ENCODE measurements at places on chromosomes 16 and 17.

DNA sequence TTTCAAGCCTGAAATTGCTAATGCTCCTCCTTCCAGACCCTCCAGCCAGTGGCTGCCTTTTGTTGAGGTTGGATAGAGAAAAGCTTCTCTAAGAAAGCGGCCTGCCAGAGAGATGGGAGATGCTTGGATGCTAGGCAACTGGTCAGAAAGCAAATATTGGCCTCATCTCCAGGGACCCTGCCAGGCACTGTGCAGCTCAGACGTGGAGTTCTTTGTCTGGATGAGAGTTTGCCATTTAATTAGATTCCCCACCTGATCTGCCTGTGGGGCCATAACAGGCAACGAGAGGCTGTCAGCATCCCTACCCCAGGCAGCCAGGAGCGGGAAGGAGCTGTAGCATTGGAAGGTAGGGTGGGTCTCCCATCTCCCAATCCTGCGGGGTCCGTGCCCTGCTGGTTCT lies 52.7 kb downstream of the ASIC2 start:
- no peak for DNase-seq

GRCh38 chr17:22461460-22462145 lies 769.3 kb downstream of the KCNJ18 start:
- no peak for DNase-seq

DNA sequence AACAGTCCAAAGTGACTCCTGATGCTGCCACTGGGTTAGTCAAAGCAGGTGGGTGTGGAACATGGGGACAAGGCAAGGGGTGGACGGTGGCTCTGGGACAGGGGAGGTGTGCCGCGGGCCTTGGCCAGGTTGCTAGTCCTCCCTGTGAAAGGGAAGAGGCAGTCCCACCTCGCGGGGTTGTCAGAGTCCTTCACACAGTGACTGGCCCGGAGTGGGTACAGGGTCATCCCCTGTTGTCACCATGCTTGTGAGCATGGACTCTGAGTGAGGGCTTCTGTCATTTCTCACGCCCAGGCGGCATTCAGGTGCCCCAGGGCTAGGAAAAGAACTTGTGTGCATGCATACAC lies 3.1 kb upstream of the ZNF469 start:
- no peak for DNase-seq

GRCh38 chr16:79601092-79601930 lies 774 bp upstream of the MAF start:
- DNase-seq, result peak; percentile 73

DNA sequence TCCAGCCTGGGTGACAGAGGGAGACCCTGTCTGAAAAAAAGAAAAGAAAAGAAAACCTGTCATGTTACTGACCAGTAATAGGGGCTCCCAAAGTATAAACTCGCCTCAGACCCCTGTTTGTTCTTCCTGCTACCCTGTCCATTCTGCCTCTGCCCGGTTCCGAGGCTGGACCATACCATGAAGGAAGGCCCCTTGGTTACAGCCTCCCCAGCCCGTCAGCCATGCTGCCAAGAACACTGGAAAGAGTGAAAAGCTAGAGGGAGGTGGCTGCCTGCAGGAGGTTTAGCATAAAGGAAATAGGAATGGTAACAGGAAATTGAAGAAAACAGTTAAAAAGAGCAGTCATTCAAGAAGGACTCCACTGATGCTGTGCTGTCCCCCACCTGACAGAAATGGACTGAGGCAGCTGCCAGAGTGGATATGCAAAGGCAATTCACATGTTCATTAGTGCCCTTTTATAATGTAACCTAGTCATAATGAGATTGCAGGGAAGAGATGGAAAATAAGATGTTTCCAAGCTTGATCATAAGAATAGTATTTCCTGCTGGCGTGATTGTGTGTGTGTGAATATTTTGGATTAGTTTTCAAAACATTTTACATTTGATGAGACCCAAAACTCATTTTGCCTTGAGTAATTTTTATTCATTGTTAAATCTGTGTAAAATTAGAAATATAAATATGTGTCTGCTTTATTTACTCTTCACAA lies 102.6 kb downstream of the GOSR1 start:
- no peak for DNase-seq

- DNase-seq, result no peak
Observed at GRCh38 chr17:81400154-81400977, 5.1 kb downstream of the BAHCC1 start.

DNA sequence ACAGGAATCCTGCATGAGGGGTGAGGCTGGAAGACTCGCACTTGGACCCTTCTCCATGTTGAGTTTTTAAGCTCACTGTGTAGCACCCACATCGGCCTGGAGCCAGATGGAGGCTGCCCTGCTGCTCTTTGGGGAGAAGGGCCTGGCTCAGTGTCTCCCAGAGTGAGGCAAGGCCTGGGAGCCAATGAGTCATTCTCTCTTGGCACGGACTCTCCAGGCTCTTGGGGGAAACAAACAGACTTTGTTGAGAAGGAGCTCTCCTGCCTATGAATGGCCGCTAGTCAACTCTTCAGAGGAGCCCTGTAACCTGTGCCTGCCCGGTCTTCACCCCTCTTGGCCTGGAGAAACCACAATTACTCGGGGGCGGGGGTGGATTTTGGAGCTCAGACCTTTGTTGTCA lies 50.8 kb upstream of the MAF start:
- no peak for DNase-seq

DNA sequence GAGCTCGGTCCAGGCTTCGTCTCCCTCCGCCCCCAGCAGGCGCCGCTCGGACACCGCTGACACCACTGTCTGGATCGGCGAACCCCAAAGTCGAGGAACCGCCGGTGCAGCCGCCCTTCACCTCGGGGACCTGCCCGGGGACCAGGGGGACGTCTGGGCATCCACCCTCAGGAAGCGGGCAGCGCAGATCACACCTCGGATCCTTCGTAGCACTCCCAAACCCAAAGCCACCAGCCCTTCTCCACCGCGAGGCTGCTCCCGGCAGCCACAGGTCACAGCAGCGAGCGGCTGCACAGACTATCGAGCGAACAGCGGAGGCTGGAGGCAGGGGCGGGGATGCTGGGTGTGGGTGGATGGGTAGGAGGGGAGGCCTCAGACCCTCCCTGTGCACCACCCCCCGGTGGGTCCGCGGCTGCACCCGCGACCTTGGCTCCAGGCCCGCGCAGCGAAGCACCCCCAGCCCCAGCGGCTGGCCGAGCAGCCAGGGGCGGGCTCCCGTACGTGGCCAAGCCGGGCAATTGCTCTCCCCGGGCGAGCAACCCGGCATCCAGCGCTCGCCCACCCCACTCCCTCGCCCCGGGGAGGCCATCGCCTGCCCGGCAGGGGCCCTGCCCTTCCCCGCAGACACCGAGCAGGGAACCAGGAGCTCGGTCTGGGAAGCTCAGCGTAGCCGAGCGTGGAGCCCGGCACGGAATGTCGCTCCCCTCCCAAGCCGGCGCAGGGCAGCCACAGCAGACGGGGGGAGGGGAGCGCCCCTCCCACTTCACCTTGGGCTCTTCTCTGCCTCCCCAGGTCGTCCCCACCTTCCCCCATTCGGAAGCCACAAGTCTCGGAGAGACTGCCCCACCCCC lies 1.0 kb downstream of the SDK2 start:
- no peak for DNase-seq

DNA sequence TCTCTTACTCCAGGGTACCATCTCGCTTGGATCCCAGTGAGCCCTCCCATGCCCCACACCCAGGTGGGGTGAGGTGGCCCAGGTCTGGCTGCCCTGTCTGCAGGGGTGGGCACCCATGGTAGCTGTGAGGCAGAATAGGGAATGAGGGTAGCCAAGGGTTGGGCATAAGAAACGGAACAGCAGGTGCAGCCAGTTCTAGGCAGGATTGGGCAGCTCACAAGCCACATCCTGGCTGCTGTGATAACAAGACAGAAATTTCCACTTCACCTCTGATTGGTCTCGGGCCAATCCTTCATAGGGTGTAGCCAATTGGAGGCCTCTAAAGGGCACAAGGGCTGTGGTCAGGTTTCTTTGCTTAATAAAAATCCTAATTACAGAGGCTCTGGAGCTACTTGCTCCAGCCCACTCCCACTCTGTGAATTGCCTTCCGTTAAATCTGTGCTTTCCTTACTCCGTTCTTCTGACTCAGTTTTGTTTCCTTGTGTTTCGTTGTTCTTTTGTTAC lies 1.5 kb upstream of the ARHGDIG start:
- no peak for DNase-seq

DNA sequence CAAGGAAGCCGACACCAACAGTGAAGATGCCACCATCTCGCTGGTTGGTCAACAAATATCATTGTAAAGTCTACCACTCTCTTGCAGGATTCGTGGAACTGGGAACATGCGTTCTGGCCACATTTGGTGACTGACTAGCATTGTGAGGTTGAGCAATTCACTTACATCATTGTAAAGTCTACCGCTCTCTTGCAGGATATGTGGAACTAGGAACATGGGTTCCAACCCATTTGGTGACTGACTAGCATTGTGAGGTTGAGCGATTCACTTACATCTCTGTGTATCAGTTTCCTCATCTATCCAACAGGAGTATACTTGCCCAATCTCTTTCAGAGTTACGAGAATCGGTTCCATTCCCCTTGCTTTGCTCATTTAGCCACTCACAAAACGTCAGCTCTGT lies 42.6 kb upstream of the RPH3AL start:
- no peak for DNase-seq

GRCh38 chr17:16954521-16954920 lies 17.4 kb downstream of the TNFRSF13B start:
- DNase-seq, result no peak

GRCh38 chr17:82095777-82096708 lies 2.0 kb downstream of the FASN start:
- DNase-seq, result no peak

DNA sequence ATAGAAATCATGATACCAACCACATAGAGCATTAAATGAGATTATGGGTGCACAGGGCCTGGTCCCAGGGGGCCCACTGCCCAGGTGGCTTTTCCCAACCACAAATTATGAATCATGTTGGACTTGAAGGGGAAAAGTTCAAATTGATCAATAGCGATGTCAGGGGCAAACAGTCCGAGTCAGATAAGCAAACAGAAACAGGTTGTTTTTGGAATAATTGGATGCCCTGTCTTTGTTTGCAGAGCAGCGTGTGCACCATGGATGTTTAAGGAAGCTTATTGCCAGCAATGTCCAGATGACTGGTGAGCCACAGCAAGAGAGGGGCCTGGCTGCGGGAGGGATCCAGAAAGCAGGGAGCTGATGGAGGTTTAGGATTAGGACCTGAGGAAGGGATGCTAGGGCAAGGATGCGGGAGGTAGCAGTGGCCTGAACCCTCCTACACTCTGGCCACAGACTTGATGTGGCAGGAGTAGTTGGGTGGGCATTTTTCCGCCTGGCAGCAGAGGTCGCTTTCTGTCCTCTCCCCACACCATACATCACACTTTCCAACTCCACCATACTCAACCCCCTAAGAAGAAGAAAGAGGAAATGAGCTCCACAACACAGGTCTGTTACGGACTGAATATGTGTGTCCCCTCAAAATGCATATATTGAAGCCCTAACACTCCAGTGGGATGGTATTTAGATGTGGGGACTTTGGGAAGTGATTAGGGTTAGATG lies 266.4 kb upstream of the RPL38 start:
- peak; percentile 33 for DNase-seq

DNA sequence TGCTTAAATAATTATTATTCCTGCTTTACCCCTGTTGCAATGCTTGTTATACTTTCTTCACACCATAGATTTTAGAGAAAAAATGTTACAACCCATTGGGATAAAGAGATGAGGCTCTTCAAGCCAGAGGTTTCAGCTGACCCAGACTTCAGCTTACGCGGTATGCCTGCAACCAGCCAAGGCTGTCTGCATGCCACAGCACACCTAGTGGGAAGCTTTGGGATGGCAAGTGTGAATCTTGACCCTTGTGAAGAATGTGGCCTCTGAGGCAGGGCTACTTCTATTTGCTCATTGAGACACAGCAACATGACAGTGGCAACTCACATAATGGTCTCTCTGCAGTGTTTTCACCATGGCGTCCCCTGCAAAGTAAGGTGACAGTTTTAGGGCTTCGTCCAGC lies 193.9 kb upstream of the PIRT start:
- no peak for DNase-seq

- DNase-seq, result no peak
Observed at GRCh38 chr17:29474297-29474696, 84.1 kb downstream of the TAOK1 start.

GRCh38 chr16:27177031-27177774 lies 26.1 kb upstream of the KDM8 start:
- DNase-seq, result no peak

- DNase-seq, result no peak
Observed at GRCh38 chr16:60636117-60636516, 1400.1 kb downstream of the CDH8 start.

- no peak for DNase-seq
Observed at GRCh38 chr17:50608700-50609379, 25.8 kb upstream of the ABCC3 start.

GRCh38 chr17:83030432-83030831 lies 49.0 kb upstream of the METRNL start:
- no peak for DNase-seq

GRCh38 chr16:5066511-5066910 lies 755 bp upstream of the C16orf89 start:
- no peak for DNase-seq
